ENCODE measurements at places on chromosomes 11 and 22.

DNA sequence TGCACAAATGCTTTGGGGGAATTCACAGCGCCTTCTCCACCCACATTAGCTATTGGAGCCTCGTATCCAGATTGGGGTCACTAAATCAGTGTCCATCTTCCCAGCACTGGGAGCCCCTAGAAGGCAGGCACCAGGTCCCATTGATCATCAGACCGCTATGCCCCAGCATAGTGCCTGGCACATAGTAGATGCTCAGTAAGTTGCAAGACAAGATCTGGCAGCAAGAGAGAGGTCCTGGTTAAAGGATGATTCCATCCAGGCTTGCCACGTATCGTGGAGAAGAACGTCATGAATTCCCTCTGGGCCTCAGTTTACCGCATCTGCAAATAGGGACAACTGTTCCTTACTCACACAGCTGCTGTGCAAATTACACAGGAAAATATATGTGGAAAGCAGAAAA is 1.7 kb downstream of the TMEM184B start:
- no peak for DNase-seq

GRCh38 chr11:112121981-112122615 is 35.4 kb downstream of the SDHD start:
- DNase-seq = no peak

DNA sequence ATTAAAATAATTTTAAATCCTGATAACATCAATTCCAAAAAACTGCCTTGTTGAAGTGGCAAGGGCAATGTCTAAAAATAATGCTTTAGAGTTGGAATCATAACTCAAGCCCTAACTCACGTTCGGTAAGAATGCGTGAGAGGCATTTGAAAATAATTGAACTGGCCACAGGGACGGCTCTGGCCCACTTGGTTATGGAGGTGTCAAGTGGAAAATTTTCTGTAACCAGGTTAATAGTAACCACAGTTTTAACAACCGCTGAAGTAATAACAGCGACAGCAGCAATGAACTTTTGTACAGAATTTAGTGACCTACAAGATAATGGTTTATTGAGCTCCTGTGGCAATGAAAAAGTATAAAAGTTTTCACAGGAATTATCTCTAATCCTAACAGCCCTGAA is 79.4 kb downstream of the ETS1 start:
- DNase-seq = no peak

DNA sequence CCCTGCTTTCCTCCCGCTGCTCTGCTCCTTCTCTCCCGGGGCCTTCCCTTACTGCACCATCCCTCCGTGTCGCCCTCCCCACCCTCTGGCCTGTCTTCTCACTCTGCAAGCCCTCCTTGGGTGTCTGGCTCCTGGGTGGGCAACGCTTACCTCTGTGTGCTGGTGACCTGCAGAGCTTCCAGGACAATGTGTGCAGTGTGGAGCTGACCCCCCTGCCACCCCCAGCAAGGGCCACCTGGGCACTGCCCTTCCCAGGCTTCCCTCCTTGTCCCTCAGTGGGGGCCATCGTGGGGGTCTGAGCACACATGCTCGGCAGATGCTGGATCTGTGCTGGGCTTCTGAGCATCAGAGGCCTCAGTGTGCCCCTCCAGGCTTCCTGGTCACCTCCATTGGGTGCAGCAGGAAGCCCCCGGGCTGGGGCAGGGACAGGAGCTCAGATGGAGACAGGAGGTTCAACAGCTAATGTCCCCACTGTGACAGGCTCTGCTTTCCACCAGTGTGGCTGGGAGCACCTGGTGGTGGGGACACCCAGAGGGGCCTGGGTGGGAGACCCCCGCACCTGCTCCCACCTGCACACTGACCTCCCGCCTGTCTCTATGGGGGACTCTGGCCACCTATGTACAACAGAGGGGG is 7.8 kb upstream of the BRSK2 start:
- DNase-seq = no peak

GRCh38 chr11:10301656-10302358 is 3.1 kb upstream of the ADM start:
- no peak for DNase-seq

DNA sequence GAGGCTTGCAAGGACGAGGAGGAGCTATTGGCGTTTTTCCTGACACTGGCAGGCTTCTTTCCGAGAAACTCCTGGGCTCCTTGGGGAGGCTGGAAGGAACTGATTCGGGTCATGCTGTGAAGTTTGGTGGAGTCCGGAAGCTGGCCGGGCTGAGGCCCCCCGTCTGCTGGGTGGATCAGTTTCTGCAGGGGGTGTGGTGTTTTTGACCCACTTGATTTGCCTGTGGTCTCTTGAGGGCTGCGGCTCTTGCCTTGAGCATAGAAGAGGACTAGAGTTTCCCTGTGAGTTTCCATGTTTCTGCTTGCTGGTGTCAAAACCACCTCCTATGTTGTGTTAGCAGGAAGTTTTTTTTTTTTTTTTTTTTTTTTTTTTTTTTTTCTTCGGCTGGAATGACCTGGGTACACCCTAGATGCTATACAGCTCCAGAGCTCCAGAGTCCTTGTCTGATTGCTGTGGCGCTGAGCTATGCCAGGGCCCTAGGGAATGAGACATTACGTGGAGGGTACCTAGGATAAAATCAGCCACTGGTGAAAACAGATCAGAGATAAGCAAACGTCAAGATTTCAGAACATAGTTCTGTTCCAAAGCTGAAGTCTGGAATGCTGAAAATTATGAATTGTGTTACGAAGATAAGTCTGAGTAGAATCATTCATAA is 728 bp downstream of the TBC1D22A start:
- no peak for DNase-seq

- DNase-seq = no peak
These were observed 14.0 kb upstream of the TYR start for GRCh38 chr11:89163686-89164085.

- DNase-seq = no peak
These were observed 68.6 kb downstream of the MICAL3 start for GRCh38 chr22:17955590-17956379.

- no peak for DNase-seq
These were observed 315.1 kb downstream of the LARGE1 start for GRCh38 chr22:33605221-33605620.

DNA sequence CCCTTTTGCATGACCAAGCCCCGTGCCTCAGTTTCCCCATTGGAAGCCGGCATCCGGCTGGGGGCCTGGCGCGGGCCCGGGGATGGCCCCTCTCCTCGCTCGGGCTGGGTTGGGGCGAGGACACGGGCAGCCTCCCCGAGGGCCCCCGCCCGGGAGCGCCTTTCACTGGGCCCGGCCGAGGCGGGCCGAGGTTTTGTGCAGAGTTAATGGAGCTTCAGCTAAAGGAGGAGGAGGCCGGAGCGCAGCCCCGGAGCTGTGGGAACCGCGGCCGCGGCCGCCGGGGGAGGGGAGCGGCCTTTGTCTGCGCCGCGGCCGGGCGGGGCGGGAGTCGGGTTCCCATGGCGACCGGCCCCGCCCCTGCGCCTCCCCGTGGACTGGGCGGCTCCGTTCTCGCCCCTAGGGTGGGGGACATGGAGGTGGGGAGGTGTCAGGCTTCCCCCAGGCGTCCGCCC is 1.4 kb upstream of the MAPK11 start:
- DNase-seq = peak; percentile 67

DNA sequence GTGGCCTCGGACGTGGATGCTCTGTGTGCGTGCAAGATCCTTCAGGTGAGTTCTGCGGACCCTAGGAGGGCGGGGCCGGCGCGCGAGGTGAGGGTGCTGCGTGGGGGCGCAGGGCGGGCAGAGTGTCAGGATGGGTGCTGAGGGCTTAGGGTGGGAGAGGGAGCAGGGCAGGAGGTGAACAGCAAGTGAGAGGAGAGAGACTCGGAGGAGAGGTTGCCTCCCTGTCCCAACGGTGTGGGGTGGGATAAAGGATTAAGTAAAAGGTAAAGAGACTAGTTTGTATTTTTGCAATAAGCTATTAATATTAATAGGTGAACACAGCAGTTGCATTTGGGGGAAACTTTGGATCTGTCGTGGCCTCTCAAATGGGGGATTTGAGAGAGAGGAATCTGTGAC is 451 bp downstream of the CDC45 start:
- no peak for DNase-seq

GRCh38 chr11:79094616-79095015 is 346.2 kb downstream of the TENM4 start:
- no peak for DNase-seq

GRCh38 chr11:123628936-123629683 is 25.3 kb downstream of the SCN3B start:
- DNase-seq = no peak

DNA sequence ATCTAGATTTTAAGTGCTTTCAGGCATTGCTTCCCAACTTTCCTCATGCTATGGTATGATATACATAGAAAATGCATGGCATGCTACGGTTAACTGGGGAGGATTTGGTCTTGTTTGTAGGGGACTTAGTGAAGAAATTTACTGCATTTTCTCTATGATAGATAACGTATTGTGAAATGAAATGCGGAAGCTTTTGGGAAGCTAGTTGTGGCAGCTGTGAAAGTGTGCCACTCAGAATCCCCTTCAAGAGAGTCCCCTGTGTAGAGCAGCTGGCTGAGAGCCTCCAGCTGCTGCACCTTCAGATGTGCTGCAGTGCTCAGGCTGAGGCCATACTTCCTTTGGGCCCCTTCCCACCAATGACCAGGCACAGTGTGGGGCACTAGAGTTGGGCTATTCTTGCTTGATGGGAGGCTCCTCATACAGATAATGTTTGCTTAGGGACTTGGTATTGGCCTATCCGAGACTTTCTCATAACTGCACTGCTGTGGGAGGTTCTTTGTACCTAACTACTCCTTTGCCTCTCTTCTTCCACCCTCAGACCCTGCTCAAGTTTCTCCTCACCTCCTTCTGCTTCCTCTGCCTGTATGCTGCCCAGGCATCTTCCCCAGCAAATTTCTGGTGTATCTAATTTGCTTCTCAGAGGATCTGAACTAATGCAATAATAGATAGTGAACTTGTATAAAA is 67.3 kb downstream of the HIPK3 start:
- no peak for DNase-seq

GRCh38 chr11:6636480-6636879 is 17.3 kb upstream of the TPP1 start:
- no peak for DNase-seq

DNA sequence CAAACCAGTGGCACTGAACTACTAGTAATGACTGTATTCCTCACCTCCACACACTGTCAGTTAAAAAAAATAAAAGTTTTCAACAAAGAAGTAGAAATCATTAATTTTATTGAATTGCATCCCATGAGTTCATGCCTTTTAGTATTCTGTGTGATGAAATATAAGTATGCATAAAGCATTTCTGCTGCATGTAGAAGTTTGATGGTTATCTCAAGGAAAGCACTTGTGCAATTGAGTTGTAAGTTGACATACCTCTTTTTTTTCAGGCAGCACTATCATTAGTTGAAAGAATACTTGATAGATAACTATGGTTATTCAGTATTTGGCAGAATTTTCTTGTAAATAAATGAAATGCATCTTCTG is 104.4 kb downstream of the STIM1 start:
- DNase-seq = no peak

DNA sequence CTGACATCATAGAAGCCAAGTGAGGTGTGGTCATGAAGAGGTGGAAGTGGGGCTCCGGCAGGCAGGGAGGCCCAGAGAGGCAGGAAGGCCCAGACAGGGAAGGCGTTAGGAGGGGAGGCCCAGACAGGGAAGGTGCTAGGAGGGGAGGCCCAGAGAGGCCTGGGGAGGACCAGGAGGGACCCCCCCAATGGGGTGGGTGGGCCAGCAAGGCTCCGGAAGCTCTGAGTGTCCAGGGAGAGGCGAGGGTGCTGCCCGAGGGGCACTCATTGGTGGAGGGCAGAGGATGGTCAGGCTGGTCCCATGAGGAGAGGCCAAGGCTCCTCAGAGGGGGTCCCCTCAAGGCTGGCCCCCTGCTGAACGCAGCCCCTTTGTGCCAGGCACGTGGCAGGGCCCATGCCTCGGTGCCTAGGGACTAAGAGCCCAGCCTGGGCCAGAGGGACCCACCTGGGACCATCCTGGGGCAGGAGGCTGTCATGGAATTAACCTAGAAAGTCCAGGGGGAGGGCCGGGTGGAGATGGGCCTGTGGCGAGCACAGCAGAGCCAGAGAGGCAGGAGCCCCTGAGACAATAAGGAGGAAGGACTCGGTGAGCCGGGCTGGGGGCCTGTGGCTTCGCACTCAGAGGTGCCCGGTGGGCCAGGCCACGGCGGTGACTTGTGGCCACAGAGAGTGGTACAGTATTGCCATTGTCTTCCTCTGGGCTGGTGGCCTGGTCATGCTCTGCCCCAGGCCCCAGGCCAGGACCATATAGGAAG is 12.2 kb downstream of the PHLDA2 start:
- no peak for DNase-seq

DNA sequence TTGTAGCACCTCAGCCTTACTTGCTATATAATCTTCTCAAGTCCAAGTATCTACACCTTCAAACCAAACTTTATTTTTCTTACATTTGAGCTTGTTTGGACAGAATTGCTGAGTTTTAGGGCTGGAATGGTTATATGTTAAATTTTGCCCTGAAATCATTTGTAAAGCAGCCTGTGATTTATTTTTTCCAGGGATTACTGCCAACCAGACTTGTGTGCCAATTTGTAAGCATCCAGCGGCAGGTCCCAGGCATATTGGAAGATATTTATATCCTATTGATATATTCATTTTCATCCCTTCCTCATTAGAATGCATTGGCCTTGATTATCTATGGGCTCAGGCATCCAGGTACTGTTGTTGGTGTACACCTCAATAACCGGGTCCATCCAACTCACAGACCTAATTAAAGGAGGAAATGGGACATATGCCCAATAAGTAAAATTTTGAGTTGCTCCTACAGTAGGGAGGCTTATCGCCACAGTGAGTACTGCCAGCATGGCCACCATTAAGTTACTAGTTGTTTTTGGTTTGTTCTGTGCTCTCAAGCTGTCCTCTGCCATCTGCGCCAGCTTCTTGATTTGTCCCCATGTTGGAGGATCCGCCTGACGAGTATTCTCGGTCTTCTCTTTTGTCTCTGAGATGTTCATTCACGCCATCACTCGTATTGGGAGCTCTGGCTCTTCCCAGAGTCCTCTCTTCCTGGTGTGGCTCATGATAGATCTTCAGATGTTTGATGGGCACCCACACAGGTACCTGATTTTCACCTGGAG is 9.8 kb upstream of the DNAJB13 start:
- no peak for DNase-seq

GRCh38 chr11:60957188-60957587 is 5.2 kb upstream of the SLC15A3 start:
- no peak for DNase-seq

- DNase-seq = no peak
These were observed 6.9 kb upstream of the ACR start for GRCh38 chr22:50730941-50731661.

DNA sequence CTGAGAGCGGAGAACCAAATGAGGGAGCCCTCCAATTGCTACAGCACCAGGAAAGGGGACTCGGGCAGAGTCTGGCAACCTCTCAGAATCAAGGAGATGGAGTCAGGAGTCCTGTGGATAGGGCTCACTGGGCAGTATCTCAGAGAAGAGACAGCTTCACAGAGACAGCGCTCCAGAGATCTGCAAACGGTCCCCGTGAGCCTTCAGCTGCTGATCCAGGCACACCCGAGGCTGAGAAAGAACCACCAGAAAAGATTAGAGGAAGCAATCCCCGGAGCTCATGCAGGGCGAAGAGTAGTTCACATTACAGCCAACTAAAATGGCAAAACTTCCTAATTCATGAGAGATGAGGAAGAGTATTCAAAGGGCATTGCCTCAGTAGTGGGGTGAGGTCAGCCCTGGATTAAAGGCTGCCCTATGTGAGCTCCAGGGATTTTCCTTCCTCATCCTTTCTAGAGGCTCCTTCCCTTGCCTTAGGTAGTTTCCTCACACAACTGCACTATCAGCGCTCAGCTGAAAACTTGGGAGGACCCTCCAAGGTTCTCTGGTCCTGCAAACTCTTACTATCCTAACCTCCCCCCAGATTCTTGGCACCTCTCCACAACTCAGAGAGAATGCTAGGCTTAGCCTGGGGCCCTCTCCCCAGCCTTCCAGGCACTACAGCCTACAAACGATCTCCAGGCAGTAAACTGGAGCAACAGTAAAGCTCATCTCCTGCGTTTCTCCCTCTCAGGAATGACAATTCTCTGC is 23.7 kb downstream of the SCN4B start:
- DNase-seq = no peak
